ENCODE measurements at places on chromosomes 2 and 18.

GRCh38 chr2:237510502-237511217 lies 23.6 kb downstream of the MLPH start:
- no peak for DNase-seq

- no peak for DNase-seq
Measured at GRCh38 chr2:10481055-10481665, 33.0 kb upstream of the ODC1 start.

DNA sequence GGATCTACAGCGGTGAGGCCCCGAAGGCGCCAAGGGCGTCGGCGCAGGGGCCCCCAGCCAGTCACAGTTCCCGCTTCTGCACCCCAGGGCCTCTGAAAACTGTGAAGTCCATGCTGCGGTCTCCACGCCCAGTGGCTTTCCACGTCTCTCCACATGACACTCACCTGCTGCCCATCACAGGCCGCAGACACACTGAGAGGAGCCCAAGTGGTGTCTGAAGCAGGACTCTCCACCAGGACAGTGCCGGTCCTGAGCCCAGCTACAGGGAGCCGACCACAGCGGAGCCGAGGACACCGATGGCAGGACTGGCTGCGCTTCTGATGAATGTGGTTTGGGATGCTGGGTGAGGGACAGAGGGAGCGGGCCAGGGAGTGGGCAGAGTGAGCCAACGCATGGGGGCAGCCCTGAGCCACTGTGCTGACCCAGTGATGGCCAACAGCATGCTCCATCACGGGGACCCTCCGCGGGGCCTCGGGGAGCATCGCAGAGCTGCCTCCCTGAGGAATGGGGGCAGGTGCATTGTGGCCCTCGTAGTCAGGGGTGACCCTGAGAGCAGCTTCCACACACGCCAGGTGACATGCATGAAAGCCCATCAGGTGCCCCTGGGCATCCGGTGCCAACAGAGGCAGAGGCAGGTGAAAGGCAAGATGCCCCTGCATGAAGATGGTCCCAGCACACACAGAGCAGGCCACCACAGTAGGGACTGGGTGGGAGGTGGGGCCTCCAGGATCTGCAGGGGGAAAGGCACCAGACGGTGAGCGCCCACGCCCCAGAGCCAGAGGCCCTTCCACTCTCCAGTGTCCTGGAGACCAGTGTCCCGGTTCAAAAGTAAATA lies 116.6 kb downstream of the HDAC4 start:
- no peak for DNase-seq

DNA sequence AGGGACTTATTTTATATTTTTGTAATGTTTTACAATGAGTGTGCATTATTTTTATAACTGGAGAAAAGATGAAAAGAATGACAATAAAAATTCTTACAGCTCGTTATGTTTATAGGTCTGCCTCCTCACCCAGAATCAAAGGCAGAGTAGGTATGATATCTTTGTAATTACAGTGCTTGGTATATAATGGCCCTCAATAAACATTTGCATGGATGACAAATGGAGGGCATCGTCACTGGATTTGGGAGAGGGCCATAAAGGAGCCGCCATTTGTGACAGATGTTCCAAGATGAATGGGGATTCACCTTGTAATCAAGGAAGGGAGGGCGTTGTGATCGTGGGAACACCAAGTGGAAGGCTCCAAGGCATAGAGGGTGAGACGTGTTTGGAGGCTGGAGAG lies 22.6 kb upstream of the GIGYF2 start:
- DNase-seq: no peak

GRCh38 chr2:224723586-224724217 lies 7.5 kb upstream of the CCDC195 start:
- DNase-seq: no peak
